Stimulated activated CD4-positive, alpha-beta T cell treated with anti-CD3 and anti-CD28 coated beads, Interleukin-1b, Interleukin-23, amount 100 ng/mL, for 4 hours (primary cell): ENCODE measurements at places on chromosomes 3 and 15.
A peak's percentile ranks its signal among the peaks of the same experiment; 100 is the strongest.

DNA sequence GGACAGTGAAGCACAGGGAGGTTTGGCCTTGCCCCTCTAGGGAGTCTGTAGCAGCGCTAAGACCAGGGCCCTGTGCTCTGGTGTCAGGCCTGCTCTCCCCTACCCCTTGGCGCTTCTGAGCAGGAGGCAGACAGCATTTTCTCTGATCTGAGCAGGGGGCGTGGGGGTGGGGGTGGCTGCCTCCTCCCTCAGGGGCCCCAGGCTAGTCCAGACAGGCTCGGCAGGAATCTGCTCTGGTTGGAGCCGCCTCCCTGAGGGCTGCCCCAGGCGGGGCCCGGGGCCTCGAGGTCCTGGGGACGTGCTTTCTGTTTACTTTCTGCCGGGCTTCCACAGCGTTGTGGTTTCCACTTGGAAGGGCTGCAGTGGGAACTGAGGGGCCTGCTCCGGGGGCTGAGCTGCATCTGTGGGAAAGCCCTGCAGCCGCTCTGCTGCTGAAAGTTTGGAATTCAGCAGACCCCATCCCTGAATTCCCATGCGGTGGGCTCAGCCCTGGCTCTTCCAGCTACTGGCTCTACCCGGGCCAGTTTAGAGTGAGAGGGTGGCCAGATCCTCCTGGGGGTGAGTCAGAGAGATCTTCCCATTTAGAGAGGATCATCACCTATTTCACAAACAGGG is 105.4 kb downstream of the LINGO1 start:
- DNase-seq, result no peak

DNA sequence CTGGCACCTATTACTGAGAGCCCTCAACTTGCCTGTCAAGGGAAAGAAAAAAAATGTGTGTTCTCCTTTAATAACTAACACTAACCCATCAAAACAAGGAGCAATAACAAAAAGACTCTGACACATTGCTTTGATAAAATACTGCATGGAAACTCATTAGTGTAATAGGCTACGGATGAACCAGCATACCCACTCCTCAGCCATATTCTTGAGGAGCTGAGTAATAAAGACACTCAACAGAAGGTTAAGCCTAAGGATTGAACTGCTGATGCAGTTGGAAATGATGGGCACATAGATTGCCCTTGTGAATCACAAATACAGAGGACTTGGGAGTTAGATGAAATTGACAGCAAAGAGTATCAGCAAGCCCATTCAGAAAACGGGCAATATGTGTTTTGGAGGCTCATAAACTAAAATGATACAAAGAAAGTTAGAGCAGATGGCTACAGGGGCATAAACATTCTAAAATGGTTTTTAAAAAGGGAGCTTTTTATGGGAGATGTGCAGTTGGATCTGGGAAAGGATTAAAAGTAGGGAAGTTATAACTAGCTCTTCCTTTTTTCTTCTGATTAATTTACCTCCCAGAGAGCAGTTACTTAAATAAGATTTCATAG is 447.6 kb upstream of the IL12A start:
- no peak for DNase-seq

DNA sequence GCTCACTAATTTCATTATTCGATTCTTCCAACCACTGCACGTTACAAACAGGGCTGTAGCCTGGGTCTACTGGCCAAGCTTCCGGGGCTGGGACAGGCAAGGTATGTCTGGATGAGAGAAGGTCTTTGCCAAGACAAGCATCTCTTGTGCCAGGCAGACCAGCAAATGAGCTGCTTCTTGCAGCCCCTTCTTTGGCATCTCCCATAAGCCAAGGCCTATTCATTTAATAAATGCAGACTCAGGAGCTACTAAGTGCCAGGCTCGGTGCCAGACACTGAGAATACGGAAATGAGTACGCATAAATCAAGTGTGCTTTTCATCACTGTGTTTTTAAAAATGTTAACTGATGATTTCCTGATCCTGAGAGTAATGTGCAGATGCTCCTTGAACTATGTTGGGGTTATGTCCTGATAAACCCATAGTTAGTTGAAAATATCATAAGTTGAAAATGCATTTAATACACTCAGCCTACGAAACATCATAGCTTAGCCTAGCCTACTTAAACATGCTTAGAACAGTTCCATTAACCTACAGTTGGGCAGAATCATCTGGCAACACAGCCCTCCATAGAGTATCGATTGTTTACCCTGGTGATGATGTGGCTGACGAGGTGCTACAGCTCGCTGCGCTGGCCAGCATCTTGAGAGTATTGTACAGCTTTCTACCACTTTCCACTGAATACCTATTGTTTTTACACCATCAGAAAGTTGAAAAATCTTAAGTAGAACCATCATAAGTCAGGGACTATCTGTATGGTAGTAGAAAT is 135.0 kb upstream of the CTDSPL start:
- no peak for DNase-seq

GRCh38 chr3:120780977-120781376 is 38.4 kb downstream of the GTF2E1 start:
- no peak for DNase-seq

- peak; percentile 17 for DNase-seq
Measured at GRCh38 chr15:75640483-75641178, 607 bp upstream of the IMP3 start.

DNA sequence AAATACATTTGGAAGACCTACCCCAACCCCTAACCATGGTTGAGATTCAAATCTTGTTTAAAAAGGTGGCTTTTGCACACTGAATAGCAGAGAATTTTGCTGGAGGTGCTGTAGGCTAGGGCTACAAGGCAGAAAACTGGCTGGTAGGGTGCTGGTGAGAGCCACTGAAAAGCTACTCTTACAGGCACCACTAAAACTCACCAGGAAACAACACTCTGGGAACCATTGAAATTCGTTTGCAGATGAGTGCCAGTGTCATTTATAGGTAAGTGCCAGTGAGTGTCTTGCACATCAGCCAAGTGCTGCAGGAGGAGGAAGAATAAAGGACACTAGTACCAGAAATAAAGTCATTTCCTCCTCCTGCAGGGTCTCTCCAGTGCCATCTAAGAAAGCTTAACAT is 610.2 kb downstream of the ZNF385D start:
- no peak for DNase-seq

- no peak for DNase-seq
Measured at GRCh38 chr15:76201536-76202255, 109.6 kb downstream of the ETFA start.

GRCh38 chr3:32743934-32744333 is 58.9 kb downstream of the CNOT10 start:
- no peak for DNase-seq

DNA sequence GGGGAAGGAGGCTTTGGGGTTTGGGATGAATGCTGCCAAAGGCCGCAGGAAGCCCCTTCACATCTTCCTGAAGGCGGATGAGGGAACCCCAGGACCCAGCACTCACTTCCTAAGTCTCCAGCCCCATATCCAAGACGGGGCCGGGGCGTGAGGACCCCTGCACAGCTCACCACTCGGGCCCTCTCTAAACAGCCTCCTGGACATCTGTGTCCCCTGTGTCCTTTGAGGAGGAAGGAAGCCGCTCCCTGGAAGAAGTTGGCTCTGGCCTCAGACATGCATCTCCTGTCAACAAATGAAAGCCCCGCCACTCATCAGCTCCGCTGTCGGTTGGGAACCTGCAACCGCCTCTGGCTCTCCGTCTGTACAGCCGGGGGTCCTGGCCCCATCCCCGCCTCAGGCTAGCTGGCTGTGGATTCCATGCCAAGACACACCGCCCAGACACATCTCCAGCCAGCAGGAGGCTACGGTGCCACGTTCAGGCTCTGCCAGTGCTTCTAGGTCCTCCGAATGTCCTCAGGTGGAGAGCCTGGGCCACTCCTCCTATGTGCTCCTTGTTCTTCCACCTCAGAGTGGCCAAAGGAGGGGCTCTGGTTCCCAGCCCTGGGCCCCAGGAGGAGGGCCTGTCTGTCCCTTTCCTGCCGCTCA is 140.0 kb upstream of the MEF2A start:
- DNase-seq, result no peak

- DNase-seq, result no peak
Measured at GRCh38 chr3:10468613-10469354, 36.6 kb downstream of the ATP2B2 start.

DNA sequence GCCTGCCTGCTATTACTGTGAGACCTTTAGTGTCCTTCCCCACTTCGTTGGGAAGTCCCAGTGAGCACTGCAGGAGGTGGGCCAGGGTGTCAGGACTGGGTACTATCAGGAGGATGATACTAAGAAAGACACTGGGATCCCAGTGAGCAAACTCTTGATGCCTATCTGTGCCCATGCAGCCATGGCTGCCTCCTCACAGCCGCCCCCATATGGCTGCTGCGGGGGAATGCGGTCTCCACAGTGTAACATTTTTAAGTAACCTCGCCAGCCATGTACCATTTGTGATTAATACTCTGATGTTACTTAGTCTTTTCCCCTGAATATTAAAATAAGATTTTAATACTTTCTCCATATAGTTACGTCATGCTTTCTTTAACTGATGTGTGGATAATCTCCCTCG is 312.2 kb downstream of the RYR3 start:
- DNase-seq, result no peak

GRCh38 chr15:99006904-99007495 is 592 bp downstream of the PGPEP1L start:
- DNase-seq, result no peak

- no peak for DNase-seq
Measured at GRCh38 chr3:194054016-194054415, 81.9 kb upstream of the HES1 start.

GRCh38 chr3:10977892-10978510 is 14.5 kb upstream of the SLC6A1 start:
- DNase-seq, result no peak

GRCh38 chr15:68379058-68379758 is 52.8 kb downstream of the ITGA11 start:
- no peak for DNase-seq

DNA sequence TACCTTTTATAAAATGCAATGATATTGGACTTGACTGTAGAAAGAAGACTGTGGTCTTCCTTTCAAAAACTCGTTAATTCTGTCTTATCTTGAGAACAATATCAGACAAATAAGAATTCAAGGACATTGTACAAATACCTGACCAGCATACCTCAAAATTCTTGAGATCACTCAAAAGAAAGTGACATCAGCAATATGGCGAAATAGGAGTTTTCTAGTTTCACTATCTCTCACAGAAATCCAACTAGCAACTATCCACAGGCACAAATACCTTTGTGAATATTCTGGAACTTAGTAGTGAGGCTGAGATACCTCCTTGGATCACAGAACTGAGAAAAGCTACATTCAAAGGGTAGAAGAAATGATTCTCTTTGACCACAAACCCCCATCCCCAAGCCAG is 419.7 kb downstream of the ZNF385D start:
- no peak for DNase-seq

GRCh38 chr3:133295199-133295901 is 104.5 kb upstream of the BFSP2 start:
- no peak for DNase-seq

- DNase-seq, result no peak
Measured at GRCh38 chr15:68061602-68062001, 7.5 kb downstream of the PIAS1 start.

- DNase-seq, result no peak
Measured at GRCh38 chr15:59349680-59350420, 22.8 kb downstream of the MYO1E start.

GRCh38 chr3:122948408-122948807 is 79.2 kb downstream of the SEMA5B start:
- DNase-seq, result no peak

DNA sequence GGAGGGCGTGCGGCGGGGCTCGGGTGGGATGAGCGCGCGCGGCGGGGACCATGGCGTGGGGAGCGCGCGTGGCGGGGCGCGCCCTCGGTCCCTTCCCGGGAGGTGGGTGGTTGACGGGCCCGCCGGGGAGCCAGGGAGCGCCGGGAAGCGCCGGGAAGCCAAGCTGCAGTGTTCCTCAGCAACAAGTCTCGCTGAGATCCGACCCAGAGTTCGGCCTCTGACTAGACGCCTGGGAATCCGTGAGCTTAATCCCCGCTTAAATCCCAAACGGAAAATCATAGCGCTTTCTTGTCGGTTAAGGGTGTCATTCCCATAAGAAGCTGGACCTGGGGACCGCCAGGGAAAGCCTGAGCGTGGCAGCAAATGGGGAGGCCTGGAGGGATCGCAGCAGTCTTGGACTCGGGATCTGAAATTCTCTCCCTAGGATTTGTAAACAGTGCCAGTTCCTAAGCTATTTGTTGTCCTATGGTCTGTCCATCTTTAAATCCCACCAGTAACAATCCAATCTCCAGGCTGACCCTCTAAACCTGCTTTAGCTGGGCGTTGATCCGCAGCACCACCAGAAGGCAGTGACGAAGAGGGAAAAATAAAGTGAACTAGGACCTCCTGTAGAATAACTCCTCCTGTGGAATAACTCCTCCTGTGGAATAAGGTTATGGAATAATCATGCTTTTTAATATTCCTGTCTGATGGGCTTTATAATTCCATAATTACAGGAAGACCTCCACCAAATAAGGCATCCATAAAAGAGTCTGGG is 570 bp upstream of the NEDD4 start:
- no peak for DNase-seq

- DNase-seq, result no peak
Measured at GRCh38 chr3:7194071-7194835, 333.3 kb downstream of the GRM7 start.

GRCh38 chr3:57864853-57865252 is 108.7 kb downstream of the SLMAP start:
- no peak for DNase-seq

DNA sequence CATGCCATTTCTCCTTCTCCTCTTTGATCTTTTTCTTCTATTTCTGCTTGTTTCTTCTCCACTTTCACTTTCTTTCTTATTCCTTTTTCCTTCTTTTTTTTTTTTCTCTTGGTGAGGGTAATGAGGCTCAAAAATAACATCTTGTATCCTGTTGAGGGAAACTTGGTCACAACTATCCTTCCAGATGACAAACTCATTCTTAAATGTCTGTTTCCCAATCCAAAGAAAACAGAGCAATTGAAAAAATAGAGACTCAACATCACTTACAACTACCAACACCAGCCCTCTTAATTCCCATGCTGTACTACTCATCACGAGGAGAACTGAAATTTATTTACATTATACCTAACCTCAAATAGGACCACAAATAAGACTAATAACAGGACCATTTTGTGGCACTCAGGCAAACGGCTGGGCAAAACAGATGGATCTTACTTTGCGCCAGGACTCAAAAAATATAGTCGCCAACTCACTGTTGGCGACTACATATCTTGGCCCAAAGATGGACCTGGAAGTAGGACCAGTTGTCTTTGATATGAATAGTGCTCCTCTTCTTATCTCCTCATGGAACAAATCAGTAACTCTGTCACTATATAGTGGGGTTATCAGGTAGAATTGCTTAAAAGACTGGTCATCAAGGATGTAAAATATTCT is 343.9 kb downstream of the ZBTB20 start:
- DNase-seq, result no peak

DNA sequence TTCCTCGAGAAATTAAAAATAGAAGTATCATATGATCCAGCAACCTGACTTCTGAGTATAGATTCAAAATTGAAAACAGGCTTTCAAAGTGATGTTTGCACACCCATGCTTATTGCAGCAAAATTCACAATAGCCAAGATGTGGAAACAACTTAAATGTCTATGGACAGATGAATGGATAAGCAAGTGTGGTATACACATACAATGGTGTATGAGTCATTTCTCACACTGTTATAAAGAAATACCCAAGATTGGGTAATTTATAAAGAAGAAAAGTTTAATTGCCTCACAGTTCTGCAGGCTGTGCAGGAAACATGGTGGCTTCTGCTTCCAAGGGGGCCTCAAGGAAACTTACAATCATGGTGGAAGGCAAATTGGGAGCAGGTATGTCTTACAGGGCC is 100.8 kb downstream of the KLF13 start:
- DNase-seq, result no peak

- DNase-seq, result no peak
Measured at GRCh38 chr3:189898559-189899153, 222.0 kb downstream of the P3H2 start.
